CD4-positive, alpha-beta T cell treated with Interleukin-17A for 4 hours (primary cell): ENCODE measurements at places on chromosomes 13 and 19.

DNA sequence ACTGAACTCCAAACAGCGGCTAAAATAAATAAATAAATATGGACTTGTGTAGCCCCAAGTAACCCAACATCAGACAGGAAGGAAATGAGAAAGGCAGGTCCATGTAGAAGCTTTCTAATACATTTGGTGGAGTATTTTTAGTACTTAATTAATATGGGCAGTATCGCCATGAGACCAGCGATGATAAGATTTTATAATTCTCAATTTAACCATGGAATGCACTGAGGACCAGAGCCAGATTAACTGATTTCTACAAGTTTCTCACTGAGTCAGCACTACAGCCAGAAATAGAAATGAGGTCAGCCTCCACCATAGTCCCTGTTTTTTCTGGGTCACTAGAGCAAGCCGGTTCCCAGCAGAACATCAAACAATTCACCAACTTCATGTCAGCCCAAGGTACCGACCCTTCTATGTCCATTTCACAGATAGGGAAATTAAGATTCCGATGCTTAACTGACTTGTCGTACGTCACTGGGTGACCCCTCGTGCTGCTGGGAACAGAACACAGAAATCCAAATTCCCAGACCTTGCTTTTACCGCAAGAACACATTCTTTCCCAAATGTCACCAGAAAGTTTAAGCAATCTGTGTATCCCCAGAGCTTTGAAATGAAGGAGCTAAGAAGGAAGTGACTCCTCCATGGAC lies 90.4 kb downstream of the COL4A1 start:
- no peak for DNase-seq

GRCh38 chr19:33133438-33134031 lies 1.6 kb downstream of the WDR88 start:
- no peak for DNase-seq

GRCh38 chr19:55097864-55098715 lies 19.3 kb downstream of the PPP1R12C start:
- DNase-seq = no peak

- DNase-seq = no peak
Measured at GRCh38 chr19:32471095-32471494, 65.5 kb downstream of the DPY19L3 start.

- no peak for DNase-seq
Measured at GRCh38 chr13:108425056-108425455, 155.5 kb downstream of the TNFSF13B start.

DNA sequence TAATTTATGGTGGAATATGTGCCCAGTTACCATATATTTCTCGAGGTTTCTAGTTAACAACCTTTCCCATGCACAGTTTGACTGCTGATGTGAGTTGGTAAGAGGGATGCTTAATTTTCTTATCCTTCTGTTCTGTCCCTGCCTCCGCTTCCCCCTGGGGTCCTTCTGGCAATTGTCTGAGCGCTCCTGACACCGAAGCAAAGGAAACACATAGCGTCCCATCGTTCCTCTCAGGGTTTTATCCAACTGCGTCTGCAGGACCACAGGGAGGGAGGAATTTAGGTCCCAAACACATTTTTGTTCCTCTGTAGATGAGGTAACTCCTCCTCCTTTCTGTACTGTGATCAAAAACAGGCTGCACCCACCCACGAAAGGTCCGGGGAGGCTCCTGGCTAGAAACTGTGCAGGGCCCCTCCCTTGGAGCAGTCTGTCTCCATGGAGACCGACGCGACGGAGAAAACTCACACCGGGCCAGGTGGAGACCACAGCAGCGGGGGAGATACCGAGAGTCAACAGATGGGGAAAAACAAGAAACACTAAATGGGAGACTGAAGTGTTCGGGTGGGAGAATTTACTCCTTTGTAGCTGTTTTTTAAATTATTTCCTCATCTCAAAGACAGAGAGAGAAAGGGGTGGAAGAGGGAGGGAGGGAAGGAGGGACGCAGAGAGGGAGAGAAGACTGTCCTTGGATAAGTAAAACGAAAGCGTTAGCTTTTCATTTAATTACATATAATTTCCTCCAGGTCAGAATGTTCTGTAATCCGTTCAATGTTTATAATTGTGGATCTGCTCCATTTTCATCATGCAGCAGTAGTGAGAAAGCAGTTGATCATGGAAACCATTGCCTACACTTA lies 191.8 kb upstream of the NBEA start:
- DNase-seq = no peak

GRCh38 chr13:74466020-74466419 lies 331.8 kb upstream of the KLF12 start:
- DNase-seq = no peak

DNA sequence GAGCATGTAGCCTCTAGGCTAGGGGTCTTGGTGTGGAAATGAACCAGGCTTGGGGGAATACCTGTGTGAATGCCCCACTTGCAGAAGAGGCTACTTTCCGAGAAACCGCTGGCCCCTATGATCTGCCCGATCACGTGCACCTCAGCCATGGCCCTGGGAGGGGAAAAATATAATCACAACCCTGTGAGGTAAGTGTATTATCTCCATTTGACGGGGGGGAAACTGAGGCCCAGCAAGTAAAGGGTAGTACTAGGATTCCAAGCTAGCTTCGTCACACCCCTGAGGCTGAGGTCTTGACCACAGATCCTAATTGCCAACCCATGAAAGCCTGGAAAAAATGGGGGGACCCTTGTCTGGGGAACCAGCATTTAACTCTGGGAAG lies 587 bp downstream of the B9D2 start:
- DNase-seq = no peak

DNA sequence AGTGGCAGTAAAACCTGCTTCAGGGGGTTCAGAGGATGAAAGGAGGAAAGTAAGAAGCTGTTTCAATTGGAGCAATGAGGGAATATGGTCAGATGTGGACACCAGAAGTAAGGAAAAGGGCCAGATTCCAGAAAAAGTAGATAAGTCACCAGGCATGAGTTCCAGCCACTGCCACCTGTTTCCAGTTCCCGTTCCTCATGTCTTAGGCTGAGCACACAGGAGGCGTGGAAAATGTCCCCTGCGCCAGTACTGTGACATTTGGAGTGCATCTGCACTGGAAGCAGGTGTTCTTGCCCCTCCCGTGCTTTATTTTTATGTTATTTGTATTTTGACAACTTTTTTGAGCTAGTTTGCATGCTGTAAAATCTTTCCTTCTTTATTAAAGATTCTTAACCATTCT lies 25.3 kb downstream of the LMO7 start:
- DNase-seq = no peak

DNA sequence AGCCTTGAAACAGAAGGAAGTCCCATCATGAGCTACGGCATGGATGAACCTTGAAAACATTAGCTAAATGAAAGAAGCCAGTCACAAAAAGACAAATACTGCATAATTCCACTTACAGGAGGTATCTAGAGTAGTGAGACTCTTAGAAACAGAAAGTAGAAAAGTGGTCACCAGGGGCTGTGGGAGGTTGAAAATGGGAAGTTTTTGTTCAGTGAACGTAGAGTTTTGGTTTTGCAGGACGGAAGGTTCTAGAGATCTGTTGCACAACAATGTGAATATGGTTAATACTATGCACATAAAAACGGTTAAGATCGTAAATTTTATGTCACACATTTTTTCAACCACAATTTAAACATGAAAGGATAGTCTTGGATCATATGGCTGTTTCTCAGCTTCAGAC lies 11.9 kb upstream of the SLC10A2 start:
- no peak for DNase-seq

DNA sequence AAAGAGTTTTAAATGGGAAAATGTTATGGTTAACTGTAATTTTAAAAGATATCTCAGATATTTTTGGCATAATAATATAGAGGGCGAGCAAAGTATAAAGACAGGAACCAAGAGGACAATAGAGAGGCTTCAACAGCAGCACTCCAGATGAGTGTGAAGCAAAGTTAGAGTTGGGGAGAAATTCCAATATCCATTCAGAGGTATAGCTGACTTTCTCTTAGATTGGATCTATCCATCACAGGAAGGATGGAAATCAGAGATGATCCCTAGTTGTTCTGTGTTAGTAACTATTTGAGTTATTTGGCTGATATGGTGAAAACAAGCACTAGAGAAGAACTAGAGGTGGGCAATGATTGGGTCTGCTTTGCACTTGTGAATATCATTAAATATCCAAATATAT lies 786.0 kb upstream of the KLHL1 start:
- no peak for DNase-seq

DNA sequence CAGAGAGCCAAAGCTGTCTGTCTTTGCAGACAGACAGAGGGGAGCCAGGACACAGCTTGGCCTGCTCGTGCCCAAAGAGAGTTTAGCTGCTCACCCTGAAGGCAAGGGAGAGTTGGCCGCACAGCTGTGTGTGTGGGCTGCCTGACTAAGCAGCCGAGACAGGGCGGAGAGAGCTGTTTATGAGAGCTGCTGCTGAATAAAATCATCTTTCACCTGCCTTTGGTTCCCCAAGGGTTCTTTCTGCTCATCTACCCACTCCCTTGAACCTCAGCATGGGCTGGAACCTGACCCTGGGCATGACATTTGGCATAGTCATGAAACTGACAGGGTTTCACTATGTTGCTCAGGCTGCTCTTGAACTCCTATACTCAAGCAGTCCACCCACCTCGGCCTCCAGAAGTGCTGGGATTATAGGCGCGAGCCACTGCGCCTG lies 98.2 kb downstream of the RBM26 start:
- DNase-seq = no peak

DNA sequence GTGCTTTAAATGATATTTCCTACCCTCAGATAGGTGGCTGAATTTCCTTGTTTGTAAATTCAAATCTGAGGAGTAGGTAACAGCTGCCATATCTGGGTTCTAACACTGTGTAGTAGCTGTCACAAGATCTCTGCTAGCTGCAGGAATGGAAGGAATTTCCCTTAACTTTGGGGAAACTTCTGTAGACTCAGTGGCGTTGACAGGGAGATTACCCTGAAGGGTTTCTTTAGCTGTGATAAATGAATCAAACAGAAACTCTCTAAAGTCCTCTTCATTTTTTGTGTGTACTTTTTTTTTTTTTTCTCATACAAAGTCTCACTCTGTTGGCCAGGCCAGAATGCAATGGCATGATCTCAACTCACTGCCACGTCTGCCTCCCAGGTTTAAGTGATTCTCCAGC lies 5.3 kb upstream of the EPSTI1 start:
- DNase-seq = no peak

DNA sequence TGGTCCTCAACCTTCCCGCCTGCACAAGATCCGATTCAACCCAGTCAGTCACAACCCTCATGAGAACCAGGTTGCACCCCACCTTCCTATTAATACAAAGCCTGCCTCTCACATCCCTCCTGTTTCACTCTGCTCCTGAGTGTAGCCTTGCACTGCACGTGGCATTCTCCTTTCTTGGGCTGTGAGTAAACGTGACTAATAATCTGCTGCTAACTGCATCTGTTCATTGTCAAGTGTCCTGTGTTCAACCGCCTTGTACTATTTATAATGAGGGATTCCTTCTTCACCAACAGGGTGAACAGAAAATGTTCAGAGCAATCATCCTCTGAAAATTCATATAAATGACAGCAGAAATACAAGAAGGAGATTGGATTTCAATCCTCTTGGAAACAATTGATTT lies 1608.2 kb downstream of the SLITRK5 start:
- no peak for DNase-seq

DNA sequence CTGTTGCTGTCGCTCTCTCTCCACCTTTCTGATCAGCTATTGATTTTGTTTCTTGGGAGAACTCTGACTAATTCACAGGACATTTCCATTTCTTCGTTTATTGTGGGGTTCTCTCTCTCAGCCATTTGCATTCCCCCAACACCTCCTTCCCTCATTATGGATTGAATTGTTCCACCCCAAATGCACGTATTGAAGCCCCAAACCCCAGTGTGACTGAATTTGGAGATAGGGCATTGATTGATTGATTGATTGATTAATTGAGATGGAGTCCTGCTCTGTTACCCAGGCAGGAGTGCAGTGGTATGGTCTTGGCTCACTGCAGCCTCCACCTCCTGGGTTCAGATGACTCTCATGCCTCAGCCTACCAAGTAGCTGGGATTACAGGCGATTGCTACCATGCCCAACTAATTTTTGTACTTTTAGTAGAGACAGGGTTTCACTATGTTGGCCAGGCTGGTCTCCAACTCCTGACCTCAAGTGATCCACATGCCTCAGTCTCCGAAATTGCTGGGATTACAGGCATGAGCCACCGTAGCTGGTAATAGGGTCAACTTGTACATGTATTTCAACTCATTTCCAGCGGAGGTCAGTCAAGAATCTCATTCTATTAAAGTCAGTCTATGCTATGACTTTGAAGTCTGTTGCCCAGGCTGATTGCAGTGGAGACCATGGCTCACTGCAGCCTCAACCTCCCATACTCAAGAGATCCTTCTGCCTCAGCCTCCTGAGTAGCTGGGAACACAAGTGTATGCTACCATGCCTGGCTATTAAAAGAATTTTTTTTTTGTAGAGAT lies 13.6 kb downstream of the NFILZ start:
- DNase-seq = no peak

GRCh38 chr19:7078008-7078407 lies 8.5 kb downstream of the ZNF557 start:
- DNase-seq = no peak

DNA sequence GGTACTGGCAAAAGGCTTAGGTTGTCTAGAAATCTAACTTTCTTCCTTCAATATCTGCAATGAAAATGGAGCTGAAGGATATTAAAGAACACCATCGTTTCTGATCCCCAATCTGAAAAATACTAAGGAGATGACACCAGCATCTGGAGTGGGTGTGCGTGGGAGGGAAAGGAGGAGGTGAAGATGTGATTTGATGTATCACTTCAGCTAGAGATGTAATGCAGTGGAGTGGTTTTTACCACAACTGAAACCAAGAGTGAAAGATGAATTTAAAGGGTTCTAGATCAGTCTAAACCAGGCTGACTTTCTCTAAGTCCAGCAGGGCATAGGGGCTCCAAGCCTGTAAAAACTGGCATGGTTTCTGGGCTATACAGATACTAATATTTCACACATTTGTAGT lies 148.4 kb downstream of the AKAP11 start:
- DNase-seq = no peak

DNA sequence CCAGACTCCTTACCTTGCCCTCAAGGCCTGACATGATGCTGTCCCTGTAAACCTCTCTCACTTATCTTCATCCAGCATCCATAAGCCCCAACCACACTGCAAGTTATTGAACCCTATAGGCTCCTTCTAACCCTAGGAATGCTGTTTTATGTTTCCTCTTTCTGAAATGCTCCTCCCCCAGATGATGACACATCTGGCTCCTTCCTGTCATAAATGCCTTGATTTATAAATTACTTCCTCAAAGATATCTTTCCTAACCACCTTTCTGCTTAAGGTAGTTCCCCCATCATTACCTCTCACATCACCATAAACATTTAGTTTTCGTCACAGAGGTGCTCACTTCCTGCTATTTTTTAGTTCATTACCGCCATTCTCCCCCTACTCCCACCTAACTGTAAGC lies 12.3 kb downstream of the RUBCNL start:
- DNase-seq = no peak
